ENCODE measurements at places on chromosomes 12 and 14.

GRCh38 chr12:43653917-43654316, 101.9 kb upstream of the ADAMTS20 start:
- DNase-seq = no peak

GRCh38 chr12:47321436-47321835, 241.7 kb upstream of the AMIGO2 start:
- DNase-seq = no peak

DNA sequence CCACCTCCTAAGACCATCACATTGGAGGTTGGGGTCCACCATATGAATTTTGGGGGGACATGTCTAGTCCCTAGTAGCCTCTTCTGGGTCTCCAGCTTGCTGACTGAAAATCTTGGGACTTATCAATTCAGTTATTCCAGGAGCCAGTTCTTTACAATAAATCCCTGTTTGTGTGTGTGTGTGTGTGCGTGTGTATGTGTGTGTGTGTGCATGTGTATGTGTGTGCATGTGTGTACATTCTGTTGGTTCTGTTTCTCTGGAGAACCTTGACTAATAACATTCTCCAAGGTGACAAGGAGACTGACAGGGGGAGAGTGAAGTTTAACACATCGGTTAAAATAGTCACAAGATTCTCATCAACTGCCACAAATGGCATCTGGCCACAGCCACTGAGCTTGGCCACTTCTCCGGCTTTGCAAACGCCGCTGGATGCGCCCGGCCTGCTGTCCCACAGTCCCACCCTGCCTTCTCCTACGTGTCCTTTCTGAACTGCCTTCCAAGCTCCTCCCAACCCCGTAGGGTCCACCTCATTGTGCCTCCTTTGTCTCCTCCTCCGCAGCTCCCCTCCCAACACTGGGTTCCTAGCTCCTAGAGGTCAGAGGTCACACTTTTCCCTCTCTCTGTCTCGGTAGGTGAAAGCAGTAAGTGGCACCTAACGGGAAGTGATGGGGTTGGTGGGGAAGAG, 88.1 kb upstream of the DIO3 start:
- no peak for DNase-seq

- DNase-seq = no peak
Measured at GRCh38 chr14:71555654-71556559, 376.3 kb upstream of the RGS6 start.

DNA sequence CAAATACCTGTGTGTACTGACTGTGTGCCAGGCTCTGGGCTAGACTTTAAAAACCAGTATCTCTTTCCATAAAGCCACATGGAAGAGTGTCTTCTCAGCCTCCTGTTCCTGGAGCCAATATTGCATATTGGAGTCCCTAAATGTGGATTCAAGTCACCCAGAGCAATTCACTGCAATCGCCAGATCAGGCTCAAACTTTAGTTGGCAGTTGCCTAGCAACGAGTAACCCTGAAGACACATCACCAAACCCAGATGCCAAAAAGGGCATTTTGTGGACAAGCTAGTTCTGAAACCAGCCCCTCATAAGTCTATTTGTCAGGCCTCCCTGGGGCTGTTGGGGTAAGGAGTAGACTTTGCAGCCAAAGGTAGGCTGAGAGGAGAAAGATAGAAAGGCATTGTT, 13.7 kb downstream of the DPF3 start:
- DNase-seq = no peak

GRCh38 chr12:79961411-79961810, 26.5 kb upstream of the PPP1R12A start:
- DNase-seq = no peak

- no peak for DNase-seq
Measured at GRCh38 chr12:124109760-124110159, 136.7 kb downstream of the ZNF664 start.

Data from Right ventricle myocardium inferior (tissue), 1 donor.